ENCODE measurements at places on chromosomes 1 and 21.

- no peak for DNase-seq
Measured at GRCh38 chr21:17085707-17086106, 427.1 kb upstream of the CXADR start.

GRCh38 chr1:94851571-94851970 lies 31.4 kb downstream of the SLC44A3 start:
- no peak for DNase-seq

- DNase-seq = no peak
Measured at GRCh38 chr1:82844911-82845827, 1044.4 kb downstream of the ADGRL2 start.

GRCh38 chr1:164602101-164602422 lies 43.1 kb downstream of the PBX1 start:
- no peak for DNase-seq

GRCh38 chr1:53362851-53363642 lies 35.2 kb upstream of the LRP8 start:
- no peak for DNase-seq

GRCh38 chr1:28675924-28676257 lies 7.3 kb downstream of the GMEB1 start:
- DNase-seq = no peak

DNA sequence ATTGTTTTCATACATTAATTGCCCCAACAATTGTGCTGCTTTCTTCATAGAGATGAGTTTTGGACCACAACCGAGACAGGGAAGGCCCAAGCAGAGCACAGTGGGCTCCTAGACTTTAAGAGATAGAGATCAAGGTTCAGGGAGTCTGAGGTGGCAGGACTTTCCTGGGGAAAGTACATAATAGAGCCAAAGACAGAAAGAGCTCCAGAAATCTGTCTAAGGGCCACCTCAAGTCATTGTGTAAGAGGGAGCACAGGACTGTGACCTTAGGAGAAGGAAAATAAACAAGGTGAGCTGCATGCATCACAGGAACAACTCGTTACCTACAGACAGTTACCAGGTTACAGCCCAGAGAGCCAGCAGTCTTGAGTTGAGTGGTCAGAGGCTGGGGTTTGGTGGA lies 41.3 kb upstream of the CR2 start:
- no peak for DNase-seq

DNA sequence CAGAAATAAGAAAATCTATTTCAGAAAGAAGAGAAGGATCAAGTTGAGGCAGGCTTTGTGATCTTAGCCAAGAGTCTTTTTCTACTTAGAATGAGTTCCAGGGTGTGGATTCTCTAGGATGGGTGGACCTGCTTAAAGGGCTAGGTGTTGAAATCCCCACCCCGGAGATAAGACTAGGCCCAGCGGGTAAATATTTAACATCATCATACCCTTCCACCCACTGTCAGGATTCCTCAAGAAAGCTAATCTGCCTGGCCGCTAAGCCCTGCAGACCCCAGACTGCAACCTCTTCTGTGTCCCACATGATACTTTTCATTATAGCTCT lies 5.8 kb downstream of the IGSF9 start:
- DNase-seq = no peak

- DNase-seq = no peak
Measured at GRCh38 chr1:233140974-233141373, 154.6 kb downstream of the PCNX2 start.

GRCh38 chr1:68811806-68812205 lies 314.9 kb upstream of the DEPDC1 start:
- DNase-seq = no peak

GRCh38 chr1:9128520-9129265 lies at the start of gene GPR157:
GPR157 (minus strand) TSS chr1:9129102; CDS start chr1:9129027, 75 bp downstream.
- DNase-seq = peak; percentile 67

GRCh38 chr1:230568008-230568407 lies 74.3 kb upstream of the COG2 start:
- DNase-seq = no peak
